ENCODE measurements at places on chromosomes 6 and 20. TPM values are rescaled to one million over a fixed set of nuclear protein-coding genes. Genes with fewer than 3 reads are reported as not detected.

Gene PRL
- not detected for polyA plus RNA-seq

GRCh38 chr6:136069119-136069518, 181.0 kb downstream of the MTFR2 start:
- H3K27me3 ChIP-seq, result no peaks in the 10 kb centered on the region
- peak overlapping the region; percentile 56 for H3K27ac ChIP-seq
- H3K4me3 ChIP-seq, result no peak overlapping the region
- H3K4me1 ChIP-seq, result peaks cover 35% of the 10 kb centered on the region

Gene SCAF8
- polyA plus RNA-seq, result 10.5 TPM

GRCh38 chr6:111842891-111843290, 30.4 kb downstream of the FYN start:
- no peak for DNase-seq
- H3K27me3 ChIP-seq, result no peaks in the 10 kb centered on the region
- peak overlapping the region; percentile 58 for H3K27ac ChIP-seq
- peaks cover 44% of the 10 kb centered on the region for H3K4me1 ChIP-seq
- H3K4me3 ChIP-seq, result no peak overlapping the region

Gene MYO6
- polyA plus RNA-seq, result 4.1 TPM

DNA sequence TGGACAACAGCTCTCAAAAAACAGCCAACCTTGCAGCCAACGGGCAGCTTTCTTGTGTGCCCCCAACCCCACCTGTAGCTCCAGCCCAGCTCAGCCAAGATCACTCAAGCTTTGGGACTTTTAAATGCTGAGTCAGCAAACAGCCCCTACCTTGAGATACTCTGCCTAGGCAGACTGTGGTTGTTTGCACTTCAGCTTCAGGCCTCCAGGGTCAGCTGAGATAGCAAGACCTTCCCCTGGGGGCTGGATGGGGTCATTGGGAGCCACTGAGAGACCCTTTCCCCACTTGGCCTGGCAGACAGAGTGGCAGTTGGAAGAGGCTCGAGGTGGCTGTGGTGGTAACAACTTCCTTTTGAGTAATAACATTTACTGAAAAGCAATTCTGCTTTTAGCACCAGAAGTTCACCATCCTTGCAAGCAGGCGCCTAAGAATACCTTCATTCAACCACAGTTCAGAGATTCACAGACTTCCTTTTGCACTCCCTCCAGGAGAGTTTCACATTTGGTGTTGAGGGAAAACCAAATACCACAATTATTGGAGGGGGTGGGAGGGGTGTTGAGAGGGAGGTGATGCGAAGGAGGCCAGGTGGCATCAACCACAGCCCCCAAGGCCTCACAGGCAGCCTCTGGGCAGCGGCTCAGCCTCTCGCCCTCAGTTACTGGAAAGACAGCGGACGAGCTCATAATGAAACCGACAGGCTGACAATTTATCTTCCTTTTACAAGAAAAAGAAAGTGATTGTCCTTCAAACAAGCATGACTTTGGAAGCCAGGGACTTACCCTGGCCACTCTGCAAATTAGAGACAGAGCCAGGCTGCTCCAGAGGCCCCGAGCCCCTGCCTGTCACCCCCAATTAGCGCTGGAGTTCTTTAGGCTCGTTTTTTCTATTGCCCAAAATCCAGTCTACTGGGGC, 148.1 kb downstream of the CEBPB start:
- no peak overlapping the region for H3K27ac ChIP-seq
- no peaks in the 10 kb centered on the region for H3K27me3 ChIP-seq
- DNase-seq, result no peak

GRCh38 chr6:8628063-8628462, 192.7 kb upstream of the SLC35B3 start:
- no peaks in the 10 kb centered on the region for H3K27me3 ChIP-seq
- H3K36me3 ChIP-seq, result no peaks in the 10 kb centered on the region
- DNase-seq, result no peak
- no peaks in the 10 kb centered on the region for H3K4me1 ChIP-seq
- no peak overlapping the region for H3K27ac ChIP-seq

DNA sequence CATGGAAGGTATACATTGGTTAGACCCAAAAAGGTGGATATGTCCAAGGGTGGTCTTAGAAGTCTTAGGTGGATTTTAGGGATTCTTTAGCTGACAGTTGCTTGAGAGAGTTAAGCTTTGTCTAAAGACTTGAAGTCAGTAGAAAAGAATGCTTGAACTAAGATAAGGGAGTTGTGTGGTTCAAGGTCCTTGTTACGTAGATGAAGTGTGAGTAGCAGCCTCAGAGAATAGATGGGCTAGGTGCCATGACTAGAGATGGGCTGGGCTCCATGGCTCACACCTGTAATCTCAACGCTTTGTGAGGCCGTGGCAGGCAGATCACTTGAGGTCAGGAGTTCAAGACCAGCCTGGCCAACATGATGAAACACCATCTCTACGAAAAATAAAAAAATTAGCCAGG, 1.7 kb downstream of the SHLD1 start:
- no peak overlapping the region for H3K27ac ChIP-seq
- DNase-seq, result no peak
- H3K27me3 ChIP-seq, result no peaks in the 10 kb centered on the region
- no peak overlapping the region for H3K4me3 ChIP-seq
- H3K4me1 ChIP-seq, result peaks cover 14% of the 10 kb centered on the region

Gene NOTCH4
- polyA plus RNA-seq, result 42.2 TPM

Gene LY6G6F
- not detected for polyA plus RNA-seq

Gene KHDC1L
- polyA plus RNA-seq, result not detected

DNA sequence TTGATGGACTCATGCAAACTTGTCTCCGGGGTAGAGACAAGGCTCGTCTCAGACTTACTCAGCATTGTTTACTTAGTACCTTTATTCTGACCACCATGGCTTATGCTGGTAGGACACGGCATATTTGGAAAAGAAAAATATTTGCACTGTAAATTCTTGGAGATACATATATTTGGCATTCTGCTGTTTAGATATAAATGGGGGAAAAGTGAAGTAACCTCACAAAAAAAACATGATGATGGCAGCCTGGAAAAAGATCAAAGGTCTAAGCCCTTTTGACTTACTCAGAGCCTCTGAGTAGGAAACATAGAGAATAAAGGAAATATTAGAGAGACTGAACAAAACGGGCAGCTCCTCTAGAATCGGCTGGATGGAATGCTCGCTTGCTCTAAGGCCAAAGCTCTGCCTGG, 32.5 kb downstream of the PDE10A start:
- H3K36me3 ChIP-seq, result no peaks in the 10 kb centered on the region
- peaks cover 4% of the 10 kb centered on the region for H3K4me1 ChIP-seq
- DNase-seq, result no peak
- no peak overlapping the region for H3K27ac ChIP-seq
- H3K4me3 ChIP-seq, result no peak overlapping the region
- no peaks in the 10 kb centered on the region for H3K27me3 ChIP-seq

GRCh38 chr20:46802722-46803121, 91.9 kb upstream of the EYA2 start:
- H3K27ac ChIP-seq, result no peak overlapping the region
- H3K4me1 ChIP-seq, result no peaks in the 10 kb centered on the region
- no peak overlapping the region for H3K4me3 ChIP-seq

Gene IL20RA
- polyA plus RNA-seq, result 2.2 TPM

Gene ZSCAN23
- 0.42 TPM for polyA plus RNA-seq

Gene RBM24
- 127 TPM for polyA plus RNA-seq

- no peaks in the 10 kb centered on the region for H3K4me1 ChIP-seq
- no peaks in the 10 kb centered on the region for H3K27me3 ChIP-seq
- H3K27ac ChIP-seq, result no peak overlapping the region
Measured at GRCh38 chr6:37878150-37878710, 58.7 kb downstream of the ZFAND3 start.

GRCh38 chr20:45832619-45833018, 980 bp upstream of the SNX21 start:
- peaks cover 29% of the 10 kb centered on the region for H3K4me1 ChIP-seq
- no peaks in the 10 kb centered on the region for H3K36me3 ChIP-seq
- H3K27ac ChIP-seq, result peak overlapping the region; percentile 99
- peak overlapping the region; percentile 79 for H3K4me3 ChIP-seq
- H3K27me3 ChIP-seq, result no peaks in the 10 kb centered on the region
- DNase-seq, result no peak
